ENCODE measurements at places on chromosomes 3 and 15.
A peak's percentile ranks its signal among the peaks of the same experiment; 100 is the strongest.

GRCh38 chr3:16311960-16312451, 47.0 kb downstream of the OXNAD1 start:
- peak; percentile 45 for DNase-seq

GRCh38 chr3:63202529-63202928, 75.6 kb upstream of the SYNPR start:
- DNase-seq = no peak

GRCh38 chr3:41693799-41694198, 268.1 kb downstream of the ULK4 start:
- DNase-seq = no peak

DNA sequence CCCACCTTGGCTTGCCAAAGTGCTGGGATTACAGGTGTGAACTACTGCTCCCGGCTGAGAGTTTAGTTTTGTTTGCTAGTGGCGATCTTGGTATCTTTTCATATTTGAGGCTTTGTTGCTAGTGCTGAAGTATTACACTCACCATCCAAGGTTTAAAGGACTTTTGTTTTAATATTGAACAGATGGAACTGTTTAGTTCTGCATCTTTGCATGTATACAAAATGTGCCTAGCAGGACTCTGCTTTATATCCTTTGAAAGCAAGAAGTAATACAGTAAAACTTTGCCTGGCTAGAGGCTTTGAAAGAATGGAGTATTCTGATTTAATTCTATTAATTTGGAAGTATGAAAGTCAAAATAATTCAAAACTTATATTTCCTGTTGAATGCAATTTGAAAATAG, 77.8 kb upstream of the CHRNB4 start:
- DNase-seq = no peak

DNA sequence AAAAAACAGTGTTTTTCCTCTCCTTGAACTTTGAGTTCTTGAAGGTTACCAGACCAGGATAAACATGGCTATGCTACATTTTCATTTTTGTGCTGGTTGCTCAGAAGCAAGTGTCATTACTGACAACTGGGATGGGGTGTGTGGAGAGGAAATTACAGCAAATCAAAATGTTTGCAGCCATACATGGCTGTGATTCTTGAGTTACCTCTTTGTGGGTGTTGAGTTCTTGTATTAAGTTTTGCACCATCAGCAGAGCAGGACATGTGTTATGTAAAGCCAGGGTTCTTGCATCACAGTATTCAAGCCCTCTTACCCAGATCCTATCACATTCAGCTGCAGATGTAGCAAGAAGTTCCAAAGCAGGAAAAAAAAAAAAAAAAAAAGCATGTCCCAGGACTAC, 53.9 kb upstream of the ATOSA start:
- DNase-seq = no peak

DNA sequence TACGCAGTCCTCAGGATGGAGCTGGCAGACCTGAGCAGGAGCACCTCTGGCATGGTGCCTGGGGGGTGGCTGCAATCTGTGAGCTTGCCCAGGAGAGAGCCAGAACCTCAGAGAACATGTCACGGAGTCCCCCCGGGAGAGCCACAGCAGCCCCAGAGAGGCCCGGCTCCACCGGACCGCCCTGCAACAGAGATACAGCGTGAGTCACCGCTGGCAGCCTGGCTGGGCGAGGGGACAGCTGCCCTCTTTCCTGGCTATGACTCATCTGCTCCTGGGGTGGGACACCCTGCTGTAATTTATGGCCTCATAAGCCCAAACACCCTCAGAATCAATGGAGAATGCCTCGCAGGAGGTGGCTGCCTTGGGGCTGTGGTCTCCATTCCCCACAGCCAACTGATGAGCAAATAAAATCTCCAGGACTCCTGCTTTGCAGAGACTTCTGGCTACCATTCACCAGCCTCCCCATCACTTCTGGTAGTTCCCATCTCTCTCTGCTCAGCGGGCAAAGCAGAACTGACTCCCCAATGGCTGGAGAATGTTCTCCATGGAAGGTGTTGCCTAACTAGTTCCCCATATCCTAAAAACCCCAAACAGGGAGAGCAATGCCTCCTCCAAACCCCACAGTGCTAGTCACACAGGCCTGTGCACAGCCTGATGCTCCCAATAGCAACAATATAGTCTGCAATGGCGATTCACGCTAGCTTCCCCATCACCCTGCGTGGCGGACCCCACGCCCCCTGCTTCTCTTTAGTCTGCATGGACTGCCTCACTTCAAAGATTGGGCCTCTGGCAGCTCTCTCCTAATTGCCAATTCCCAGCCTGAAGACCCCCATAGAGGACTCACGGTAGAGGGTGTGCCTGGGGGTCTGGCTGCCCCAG, 21.6 kb downstream of the ACSBG1 start:
- peak; percentile 52 for DNase-seq

Measured in hematopoietic multipotent progenitor cell treated with erythropoietin and hydrocortisone succinate and interleukin-3 and kit ligand, for 8 days (in vitro differentiated cells).